RWPE1 (cell line): ENCODE measurements at places on chromosomes 5 and 9.

GRCh38 chr5:168591302-168592013 is 12.3 kb upstream of the PANK3 start:
- DNase-seq, result no peak

DNA sequence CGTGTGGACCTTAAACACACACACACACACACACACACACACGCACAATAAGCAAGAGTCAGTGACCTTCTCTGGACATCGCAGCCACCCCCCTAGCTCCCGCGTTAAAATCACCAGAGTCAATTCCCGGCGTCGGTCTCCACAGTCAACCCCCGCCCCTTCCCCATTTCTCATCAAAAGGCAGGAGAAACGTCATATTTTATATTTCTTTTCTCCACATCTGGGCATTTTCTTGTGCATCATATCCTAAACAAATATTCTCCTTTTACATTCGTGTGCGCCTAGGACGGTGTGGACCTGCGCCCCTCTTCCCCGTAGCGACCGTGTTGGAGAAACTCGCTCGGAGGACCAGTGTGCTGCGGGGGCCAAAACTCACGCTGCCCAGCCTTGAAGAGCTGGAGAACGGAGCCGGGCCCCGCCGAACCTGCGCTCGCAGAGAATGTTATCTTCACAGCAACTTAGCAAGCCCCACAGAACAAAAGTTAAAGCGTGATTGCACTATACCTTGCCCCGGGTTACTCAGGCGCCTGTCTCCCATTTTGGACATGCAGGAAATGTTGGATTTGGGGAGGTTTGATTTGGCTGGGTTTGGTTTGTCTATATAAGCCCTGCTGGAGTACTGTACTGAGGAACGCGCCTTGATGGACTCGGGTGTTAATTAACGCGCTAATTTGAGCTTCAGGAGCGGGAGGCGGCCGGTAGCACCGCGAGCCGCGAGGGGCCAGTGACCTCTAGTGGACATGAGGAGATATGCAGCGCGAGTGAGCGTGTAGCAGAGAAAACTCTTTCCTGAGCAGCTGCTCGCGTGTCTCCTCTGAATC is 192.4 kb downstream of the MEF2C start:
- DNase-seq, result peak; percentile 80

- DNase-seq, result no peak
Measured at GRCh38 chr9:123453831-123454321, 97.9 kb downstream of the CRB2 start.

- no peak for DNase-seq
Measured at GRCh38 chr5:151931260-151931659, 6.6 kb upstream of the GLRA1 start.

GRCh38 chr5:145198525-145199260 is 636.4 kb downstream of the PRELID2 start:
- DNase-seq, result no peak

- no peak for DNase-seq
Measured at GRCh38 chr5:96809921-96810320, 2.2 kb upstream of the ERAP1 start.

DNA sequence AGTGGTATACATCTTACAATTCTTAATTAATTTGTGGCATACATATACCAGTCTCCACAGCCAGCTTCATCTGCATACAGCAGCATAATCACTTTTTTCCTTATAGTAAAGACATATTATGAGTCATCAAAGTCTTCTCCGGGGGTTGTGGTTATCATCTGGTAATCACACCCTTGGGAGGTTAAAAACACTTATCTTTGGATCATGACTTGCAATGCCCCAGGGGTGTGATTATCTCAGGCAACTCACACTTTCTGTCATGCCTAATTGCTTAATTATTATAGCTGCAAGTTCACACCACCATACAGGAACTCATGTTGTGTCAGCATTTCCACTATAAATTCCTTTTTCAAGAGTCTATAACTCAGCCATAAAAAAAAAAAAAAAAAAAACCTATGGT is 218.4 kb downstream of the ANXA1 start:
- DNase-seq, result peak; percentile 44

DNA sequence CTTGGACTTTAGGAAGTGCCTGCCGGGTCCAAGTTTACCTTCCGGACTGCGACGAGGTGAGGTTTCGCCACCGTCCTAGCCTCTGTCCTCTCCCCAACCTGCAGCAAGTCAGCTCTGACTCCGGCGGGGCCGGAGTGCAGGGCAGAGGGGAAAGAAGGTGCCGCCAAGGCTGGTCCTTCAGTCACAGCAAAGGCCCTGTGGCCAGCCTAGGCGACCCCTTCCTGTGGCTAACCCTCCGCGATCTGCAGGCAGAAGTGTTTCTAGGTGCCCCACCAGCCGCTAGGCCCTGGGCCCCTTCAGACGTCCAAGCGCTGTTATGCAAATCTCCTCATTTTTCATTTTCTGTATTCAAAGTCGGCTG is 11.1 kb upstream of the NKX2-5 start:
- no peak for DNase-seq

DNA sequence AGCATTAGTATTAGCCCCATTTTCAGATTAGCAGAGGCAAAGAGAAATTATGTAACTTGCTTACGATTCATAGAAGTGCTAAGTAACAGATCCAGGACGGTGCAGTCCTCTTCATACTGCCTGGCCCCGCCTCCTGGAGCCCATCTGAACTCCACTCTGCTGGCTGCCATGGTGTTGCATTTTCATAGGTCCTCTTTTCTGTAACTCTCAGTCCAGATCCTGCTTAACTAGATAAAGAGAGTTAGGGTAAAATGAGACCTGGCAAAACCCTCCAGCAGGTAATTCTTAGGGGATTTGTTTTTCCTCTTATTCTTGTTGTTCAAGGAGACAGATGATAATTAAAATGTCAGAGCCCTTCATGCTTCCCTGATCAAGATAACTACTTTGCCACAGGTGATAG is 135.1 kb upstream of the EFNA5 start:
- DNase-seq, result no peak

DNA sequence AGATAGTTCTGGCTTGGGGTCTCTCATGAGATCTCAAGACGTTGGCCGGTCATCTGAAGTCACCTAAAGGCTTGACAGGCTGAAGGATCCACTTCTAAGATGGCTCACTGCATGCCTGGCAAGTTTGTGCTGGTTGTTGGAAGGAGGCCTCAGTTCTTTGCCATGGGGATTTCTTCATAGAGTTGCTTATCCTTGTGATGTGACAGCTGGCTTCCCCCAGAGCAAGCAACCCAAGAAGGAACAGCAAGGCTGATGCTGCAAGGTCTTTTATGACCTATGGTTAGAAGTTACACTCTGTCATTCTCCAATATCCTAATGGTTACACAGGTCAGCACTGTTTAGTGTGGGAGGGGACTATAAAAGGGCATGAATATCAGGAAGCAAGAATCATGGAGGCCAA is 20.7 kb upstream of the GRPEL2 start:
- DNase-seq, result no peak

DNA sequence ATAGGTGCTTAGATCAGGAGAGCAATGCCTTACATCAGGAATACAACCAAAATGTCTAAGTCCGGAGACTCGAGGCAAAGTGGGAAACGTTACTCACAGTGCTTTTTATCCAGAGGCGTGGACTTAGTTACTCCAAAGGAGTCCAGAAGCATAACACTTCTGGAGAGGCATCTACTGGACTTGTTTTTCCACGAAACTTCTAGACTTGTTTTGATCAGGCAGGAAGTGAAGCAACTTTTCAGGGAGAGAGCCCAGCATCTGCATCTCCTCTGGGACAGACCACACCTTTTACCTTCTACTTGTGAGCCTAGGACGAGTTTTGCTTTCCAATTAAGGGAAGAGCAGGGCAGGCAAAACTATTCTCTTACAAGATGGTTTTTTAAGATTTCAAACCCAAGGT is 1.2 kb upstream of the TJP2 start:
- DNase-seq, result no peak

DNA sequence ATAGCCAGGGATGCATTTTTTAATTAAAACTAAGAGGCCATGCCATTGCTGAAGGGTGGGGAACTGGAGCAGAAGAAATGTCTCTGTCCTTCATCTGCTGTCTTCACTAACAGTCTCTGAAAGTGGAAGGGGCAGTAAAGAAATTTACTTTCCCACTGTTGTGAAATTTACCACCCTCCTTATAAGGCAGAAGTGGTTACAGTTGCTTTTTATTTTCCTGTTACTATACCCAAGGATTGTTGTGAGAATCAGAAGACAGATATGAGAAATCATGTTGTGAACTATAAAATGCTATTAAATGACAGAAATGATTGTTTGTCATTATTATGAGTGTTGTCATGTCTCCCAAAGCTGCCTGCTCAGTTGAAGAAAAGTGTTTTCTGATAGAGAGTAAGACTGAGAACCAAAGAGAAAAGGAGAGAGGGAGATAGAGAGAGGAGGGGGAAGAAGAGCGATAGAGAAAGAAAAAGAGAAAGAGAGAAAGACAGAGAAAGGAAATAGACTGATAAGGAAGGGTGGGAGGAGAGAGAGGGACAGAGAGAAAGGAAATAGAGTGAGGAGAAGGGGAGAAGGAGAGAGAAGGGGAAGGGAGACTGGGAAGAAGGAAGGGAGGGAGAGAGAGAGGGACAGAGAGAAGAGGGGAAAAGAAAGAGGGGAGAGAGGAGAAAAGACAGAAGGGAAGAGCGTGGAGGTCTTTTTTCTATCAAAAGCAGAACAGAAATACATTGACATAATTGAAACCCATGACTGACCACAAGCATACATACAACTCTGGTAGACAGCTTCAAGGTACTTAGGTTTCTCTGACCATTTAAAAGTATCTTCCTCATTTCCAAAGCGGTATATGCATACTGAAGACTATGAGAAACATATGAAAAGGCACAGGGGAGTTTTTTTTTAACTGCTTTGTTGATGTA is 22.5 kb downstream of the SEC61B start:
- no peak for DNase-seq

GRCh38 chr5:143065185-143065965 is 295.2 kb downstream of the ARHGAP26 start:
- DNase-seq, result no peak

DNA sequence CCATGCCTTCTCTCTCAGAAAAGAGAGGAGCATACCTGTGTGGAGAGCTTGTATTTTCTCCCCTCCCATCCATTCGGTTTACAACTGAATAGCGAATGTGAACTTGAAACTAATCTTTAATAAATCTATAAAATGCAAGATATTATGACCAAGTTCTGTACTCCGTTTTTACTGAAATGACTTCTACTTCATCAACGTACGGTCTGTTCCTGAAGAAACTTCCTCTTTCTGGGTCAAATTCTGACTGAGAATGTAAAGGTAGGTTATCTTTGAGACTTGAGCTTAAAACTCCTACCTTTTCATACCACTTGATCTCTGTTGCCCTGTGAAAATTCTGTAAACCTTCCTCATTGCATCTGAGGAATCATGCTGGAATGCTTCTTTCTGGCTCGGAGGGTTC is 4.2 kb upstream of the CTNNAL1 start:
- DNase-seq, result no peak

- no peak for DNase-seq
Measured at GRCh38 chr5:111528056-111528455, 15.7 kb upstream of the STARD4 start.

DNA sequence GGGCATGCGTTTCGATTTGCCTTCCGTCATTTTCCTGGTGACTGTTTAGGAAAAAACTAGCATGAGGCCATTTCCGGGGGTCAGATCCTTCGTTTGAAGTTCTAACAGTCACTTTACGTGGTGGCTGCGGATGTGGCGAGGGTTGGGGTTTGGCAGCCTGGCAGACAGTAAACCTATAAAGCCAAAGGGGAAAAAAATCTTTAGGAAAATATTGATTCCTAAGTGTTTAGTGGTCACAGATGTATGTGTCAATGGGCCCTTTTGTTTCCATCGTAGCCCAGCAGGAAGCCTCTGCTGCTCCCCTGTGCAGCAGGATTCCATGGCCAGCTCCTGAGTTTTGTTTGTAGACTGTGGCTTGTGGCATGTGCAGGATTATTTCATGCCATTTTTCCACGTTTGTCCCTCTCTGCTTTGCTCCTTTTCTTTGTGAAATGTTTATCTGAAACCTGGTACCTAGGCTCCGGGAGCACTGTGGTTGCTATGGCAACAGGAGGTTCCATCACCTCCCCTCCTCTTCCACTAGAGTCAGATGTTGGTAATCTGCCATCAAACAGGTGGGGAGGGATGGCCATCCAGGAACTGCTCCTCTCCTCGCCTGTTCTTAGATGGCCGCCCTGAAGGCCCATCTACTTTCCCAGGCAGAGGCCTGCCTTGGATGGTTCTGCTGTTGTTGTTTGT is 202.3 kb downstream of the AOPEP start:
- DNase-seq, result no peak

- no peak for DNase-seq
Measured at GRCh38 chr9:757246-757881, 84.1 kb upstream of the DMRT1 start.

DNA sequence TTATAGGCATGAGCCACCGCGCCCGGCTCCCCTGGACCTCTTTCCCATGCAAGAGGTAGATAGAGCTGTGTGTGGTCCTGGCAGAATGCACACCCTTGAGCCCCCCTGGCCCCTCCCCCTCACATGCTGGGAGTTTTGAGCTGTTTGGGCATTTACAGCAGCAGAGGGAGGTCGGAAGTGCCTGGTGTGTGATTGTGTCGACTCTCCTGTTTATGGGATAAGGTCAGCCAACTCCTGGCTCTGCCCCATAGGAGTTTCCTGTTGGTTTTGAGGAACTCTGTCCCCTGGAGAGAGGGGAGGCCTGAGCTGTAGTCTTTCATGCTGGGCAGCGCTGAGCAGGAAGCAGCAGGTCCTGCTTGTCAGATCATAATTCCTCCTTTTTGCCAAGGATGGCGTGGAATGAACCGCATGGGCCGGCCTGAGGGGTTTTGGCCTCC is 6.0 kb downstream of the LRRC8A start:
- DNase-seq, result no peak

DNA sequence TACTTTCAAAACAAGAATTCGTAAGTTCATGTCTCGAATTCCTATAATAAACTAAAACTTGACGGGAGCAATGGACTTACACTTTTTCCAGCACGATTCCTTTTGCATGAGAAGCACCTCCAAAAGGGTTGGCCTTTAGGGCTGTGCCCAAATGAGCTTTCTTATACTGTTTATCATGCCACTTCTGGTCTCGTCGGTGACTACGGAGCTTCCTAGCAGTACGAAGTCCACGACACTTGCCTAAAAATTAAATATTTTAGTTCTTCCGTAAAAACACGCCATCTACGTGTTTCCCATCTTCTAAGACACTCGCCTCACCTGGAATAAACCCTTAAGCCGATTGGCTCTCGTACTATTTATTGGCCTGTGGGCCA is 554 bp downstream of the RPS23 start:
- no peak for DNase-seq

DNA sequence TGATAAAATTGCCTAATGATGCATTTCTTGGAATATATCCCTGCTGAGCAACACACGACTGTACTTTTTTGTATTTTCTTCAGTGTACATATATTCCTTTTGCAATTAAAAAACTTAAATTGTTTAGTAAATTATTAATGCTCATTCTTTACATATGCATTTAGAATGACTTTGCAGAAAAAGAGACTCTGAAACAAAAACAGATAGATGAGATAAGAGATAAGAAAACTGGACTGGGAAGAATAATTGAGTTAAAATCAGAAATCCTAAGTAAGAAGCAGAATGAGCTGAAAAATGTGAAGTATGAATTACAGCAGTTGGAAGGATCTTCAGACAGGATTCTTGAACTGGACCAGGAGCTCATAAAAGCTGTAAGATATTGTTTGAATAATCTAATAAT is 32.7 kb downstream of the RAD50 start:
- DNase-seq, result no peak

- no peak for DNase-seq
Measured at GRCh38 chr9:29389421-29389820, 1816.1 kb upstream of the C9orf72 start.
